Stimulated activated CD8-positive, alpha-beta memory T cell treated with anti-CD3 and anti-CD28 coated beads, Interleukin-2, amount 100 ng/mL, for 48 hours (primary cell): ENCODE measurements at places on chromosomes 7 and 10.

GRCh38 chr10:62779487-62780248 lies 24.9 kb upstream of the ADO start:
- peak; percentile 71 for DNase-seq

DNA sequence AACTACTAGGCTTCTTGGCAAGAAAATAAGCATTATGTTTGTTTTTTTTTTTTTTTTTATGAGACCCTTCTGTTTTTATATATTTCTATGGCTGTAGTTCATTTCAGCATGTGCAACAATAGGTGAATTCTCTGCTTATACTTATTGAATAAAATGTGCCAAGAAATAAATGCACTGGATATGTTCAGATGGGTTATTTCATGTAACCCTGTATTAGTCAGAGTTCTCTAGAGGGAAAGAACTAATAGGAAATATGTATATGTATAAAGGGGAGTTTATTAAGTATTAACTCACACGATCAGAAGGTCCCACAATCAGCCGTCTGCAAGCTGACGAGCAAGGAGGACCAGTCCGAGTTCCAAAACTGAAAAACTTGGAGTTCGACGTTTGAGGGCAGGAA lies 292.8 kb downstream of the CSTF2T start:
- DNase-seq = no peak

DNA sequence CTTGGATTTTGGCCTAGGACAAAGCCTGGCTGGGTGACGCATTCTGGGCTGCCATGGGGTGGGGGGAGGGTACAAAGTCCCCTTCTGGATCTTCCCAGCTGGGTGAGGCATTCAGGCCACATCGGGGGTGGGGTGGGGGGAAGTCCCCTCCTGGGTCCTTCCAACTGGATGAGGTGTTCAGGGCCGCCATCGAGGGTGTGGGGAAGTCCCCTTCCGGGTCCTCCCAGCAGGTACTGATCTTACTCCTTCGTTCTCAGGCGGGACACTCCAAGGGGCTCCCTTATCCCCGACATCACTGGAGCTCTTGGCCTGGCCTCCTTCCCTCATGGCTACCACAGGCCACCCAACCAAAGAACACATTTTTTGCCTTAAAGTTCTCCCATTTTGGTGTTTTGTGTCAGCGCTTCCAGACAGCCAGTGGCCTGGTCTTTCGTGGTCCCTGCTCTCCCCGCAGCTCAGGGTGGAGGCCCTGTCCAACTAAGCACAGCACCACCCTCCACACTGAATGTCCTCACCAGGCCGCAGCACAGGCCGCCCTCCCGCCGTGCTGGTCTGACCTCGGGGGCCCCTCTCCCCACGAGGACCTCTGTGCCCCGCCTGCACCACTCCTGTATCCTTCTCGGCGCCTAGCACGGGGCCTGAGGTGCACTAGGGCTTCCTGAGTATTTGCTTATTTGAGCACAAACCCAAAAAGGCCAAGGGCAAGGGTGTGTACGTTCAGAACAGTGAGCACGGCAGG lies 38.5 kb downstream of the EN2 start:
- DNase-seq = no peak

DNA sequence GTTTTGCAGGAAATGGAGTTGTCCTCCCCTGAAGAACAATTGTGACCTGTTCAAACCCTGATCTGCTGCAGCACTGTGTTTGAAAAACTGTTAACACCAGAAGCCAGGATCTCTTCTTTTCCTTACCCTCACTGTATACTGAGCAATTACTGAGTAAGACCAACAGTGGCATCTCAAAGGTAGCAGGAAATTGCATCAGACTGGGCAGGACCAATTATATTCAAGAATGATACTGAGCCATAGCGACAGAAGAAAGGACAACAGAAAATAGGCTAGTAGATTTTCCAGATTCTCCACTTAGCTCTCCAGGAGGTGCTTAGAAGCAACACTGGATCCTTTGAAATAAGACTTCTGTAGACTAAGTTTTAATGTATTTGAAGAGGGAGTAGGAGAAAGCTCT lies 57.4 kb upstream of the INHBA start:
- no peak for DNase-seq

- no peak for DNase-seq
Observed at GRCh38 chr10:96367470-96367869, 8.7 kb upstream of the OPALIN start.

DNA sequence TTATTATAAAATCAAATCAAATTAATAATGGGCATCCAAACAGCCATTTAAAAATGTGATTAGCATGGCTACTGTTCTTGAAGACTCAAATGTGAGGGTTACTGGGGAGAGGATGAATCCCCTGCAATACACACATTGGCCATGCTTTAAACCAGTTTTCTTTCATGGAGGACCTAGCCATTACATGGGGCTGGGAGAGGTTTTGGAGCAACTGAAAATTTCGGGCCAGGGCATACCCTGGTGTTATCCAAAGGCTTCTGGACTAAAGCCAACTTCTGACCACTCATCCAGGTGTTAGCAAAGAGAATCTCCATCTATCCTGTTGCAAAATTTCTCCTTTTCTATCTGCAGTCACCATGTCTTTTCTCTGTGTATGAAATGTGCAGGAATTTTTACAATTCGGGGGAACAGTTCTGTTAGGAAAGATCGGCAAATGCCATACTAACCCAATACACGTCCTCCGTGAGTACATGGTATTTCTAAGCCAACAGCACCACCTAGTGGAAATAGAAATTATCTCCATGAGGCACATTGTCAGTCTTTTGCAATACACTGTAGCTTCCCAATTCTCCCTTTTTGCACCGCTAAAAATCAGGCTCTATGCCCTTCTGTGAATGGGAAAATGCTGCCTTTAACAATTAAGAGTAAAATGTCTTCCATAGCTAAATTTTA lies 47.0 kb upstream of the ZNF107 start:
- DNase-seq = no peak

GRCh38 chr10:62811159-62811875 lies 4.8 kb downstream of the EGR2 start:
- peak; percentile 67 for DNase-seq

DNA sequence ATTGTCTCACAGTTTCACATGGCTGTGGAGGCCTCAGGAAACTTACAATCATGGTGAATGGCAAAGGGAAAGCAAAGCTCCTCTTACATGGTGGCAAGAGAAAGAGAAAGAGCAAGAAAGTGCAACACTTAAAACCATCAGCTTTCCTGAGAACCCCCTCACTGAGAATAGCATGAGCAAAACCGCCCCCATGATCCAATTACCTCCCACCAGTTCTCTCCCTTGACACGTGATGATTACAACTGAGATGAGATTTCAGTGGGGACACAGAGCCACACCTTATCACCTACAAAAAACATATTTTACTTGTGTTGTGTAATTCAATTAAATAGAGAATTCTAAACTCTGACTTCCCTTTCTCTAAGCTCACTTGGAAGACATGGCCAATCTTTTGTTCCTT lies 80.2 kb downstream of the SEMA3C start:
- no peak for DNase-seq

- no peak for DNase-seq
Observed at GRCh38 chr10:14858338-14858960, 20.2 kb upstream of the SUV39H2 start.

GRCh38 chr10:23055424-23056185 lies 39.8 kb upstream of the MSRB2 start:
- DNase-seq = no peak

DNA sequence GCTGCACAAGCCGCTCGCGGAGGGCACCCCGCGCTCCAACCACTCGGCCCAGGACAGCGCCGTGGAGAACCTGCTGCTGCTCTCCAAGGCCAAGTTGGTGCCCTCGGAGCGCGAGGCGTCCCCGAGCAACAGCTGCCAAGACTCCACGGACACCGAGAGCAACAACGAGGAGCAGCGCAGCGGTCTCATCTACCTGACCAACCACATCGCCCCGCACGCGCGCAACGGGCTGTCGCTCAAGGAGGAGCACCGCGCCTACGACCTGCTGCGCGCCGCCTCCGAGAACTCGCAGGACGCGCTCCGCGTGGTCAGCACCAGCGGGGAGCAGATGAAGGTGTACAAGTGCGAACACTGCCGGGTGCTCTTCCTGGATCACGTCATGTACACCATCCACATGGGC lies 50.0 kb downstream of the FIGNL1 start:
- no peak for DNase-seq

DNA sequence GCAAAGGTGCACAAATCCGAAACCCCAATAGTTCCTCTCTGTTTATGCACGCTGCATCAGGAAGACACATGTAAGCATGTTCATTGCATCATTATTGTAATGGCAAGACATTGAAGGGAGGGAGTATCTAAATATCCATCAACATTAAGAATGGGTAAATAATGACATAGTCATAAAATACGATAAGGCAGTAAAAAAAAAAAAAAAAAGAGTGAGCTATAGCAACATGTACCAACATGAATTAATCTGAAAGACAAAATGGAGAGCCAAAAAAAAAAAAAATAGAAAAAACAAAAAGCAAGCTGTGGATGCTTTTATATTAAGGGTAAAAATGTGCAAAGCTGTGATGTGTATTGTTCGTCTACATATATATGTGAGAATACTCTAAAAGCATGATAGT lies 70.2 kb upstream of the ABLIM1 start:
- no peak for DNase-seq

DNA sequence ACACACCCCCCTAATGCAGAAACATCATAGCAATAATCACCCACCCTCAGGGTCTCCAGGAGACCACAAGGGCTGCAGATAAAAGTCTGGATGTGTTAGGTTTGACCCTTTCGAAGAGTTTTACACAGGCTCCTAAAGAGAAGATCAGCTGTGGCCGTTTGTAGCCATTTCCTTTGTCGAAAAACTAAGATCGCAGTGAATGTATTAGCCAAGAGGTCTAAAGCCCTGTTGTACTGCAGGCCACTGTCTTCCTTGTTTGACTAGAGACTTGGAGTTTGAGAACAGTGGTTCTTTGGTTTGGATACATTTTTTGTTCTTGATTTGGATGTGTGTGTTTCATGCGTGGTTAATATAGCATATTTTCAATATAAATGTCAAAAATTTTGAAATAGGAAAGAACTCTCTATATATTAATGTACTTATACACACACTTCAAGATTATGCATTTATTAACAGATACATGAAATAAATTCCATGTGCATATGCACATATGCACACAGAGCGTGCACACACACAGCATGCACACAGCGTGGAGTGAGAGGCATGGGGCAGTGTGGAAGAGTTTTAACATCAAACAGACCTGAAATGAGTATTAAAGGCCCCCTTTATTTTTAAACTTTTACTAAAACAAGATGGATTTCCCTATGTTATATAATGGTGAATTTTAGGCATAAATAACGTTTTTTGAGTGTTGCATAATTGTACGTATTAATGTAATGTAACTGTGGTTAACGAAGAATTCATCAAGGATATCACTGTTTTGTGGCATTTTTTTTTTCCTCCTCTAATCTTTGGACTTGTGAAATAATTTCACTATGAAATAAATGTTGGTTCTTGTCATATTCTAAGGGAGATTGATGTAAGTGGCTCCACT lies 2.2 kb downstream of the IKZF1 start:
- DNase-seq = no peak

- no peak for DNase-seq
Observed at GRCh38 chr7:74057216-74057925, 26.2 kb upstream of the LIMK1 start.

GRCh38 chr10:115968236-115968635 lies 304.8 kb downstream of the GFRA1 start:
- DNase-seq = no peak

GRCh38 chr7:56092789-56093531 lies at the start of gene PHKG1:
PHKG1 (minus strand) TSS chr7:56092952; CDS start chr7:56088941, 4,011 bp downstream.
- no peak for DNase-seq

- DNase-seq = no peak
Observed at GRCh38 chr7:101915000-101915399, 97.6 kb downstream of the CUX1 start.

GRCh38 chr7:101162551-101163278 lies 2.7 kb downstream of the VGF start:
- no peak for DNase-seq

- no peak for DNase-seq
Observed at GRCh38 chr10:73979809-73980433, 18.0 kb upstream of the VCL start.

DNA sequence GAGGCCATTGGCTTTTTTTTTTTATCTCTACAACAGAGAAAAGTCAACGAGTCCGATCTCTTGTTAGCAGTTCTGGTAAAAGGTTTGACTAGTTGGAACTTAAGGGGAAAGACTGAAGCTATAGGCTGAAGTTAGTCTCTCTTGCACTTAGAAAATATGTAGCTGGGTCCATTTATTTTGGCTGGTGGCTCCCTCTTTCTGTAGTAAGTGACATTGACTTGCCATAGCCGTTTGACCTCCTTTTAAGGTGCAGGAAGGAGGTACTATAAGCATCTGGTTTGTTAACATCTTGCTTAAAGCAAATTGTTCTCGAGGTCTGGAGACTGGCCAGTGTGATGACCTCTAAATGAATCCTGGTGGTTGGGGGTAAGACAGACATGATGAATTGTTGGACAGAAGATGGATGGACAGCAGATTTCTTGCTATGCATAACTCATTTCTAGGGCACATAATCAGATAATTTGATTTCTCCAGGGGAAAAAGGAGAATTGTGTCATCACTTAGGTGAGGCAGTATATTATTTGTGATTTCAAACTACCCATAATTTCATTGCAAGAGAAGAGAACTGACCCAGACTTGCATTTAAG lies 356.3 kb upstream of the GALNT17 start:
- no peak for DNase-seq

GRCh38 chr10:103757531-103758293 lies 97.7 kb downstream of the SH3PXD2A start:
- DNase-seq = no peak

DNA sequence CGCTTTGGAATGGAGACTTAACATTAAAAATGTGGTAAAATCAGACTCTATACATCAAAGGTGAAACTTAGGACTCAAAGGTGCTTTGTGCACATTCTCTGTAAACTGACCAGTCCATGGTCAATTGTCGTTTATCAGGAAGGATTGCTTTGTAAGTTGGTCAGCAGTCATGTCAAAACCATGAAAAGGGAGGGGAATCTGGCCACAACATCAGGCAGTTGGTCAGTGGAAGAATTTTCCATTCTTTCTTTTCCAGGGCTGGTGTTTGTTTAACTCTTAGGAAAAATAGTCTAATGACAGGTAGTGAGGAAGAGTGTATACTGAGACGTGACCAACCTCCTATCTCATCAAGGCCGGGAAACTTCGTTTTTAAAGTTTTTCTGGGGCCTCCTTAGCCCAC lies 226.5 kb downstream of the ADK start:
- DNase-seq = no peak

DNA sequence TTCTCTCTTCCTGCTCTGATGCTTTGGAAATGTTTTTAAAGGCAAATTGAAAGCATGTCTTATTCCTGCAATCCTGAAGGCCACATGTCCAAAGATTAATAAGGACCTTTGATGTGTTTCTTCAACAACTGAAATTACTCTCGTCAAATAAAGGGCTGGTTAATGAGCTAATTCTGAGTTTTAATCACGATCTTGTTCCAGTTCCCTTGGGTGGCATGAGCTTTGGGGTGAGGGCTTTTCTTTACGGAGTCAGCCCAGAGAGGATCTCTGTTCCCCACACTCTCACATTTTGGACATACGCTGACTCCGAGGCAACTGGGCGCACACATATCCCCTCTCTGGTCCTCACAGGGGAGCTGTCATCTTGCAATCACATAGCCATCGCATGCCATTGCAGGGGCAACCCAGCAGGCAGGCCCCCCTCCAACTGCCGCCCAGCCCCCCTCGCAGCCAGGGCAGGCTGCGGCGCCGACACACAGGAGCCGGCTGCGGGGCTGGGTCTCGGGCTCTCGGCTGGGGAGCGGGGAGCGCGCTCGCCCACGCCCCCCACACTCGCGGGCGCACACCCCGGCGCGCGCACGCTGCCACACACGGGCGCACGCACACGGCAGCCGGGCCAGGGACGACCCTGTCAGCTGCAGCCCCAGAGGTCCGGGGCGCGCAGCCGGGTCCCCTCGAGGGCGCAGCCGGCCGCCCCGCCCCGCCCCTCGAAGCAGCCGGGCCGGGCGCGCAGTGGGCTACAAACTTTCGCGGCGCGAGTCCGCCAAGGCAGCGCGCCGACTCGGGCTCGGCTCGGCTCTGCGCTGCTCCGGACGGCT lies at the start of gene GDF10:
GDF10 (plus strand) TSS at position 587 of the 818 bp plus-strand sequence. CDS start 455 bp downstream, outside the sequence.
- no peak for DNase-seq
